ENCODE measurements at places on chromosomes 1 and 21.

GRCh38 chr1:207869859-207870258 is 41.1 kb downstream of the CD34 start:
- DNase-seq = no peak

DNA sequence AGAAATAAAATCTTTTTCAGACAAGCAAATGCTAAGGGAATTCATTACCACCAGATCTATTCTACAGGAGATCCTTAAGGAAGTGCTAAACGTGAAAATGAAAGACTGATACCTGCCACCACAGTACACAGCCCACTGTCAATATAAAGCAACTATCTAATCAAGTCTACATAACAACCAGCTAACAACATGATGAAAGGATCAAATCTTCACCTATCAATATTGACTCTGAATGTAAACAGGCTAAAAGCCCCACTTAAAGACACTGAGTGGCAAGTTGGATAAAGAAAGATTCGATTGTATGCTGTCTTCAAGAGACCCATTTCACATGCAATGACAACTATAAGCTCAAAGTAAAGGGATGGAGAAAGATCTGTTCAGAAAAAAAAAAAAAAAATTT is 492.4 kb downstream of the COL11A1 start:
- DNase-seq = peak; percentile 16

DNA sequence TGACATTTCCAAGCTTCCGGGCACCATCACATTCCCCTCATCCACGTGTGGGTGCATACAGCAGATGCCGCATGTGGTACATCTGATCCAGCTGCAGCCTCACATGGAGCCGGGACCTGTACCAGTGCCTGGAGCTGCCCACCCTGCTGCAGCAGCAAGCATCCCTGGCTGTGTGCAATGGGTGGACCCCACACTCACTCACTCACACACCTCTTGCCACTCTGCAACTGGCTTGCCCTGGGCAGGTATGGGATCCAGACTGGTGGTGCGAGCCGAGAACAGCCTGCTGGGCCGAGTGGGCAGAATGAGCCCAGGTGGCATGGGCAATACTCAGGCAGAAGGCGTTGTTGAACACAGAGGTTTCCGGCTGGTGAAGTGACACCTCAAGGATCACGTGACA is 75.0 kb downstream of the DPYD start:
- no peak for DNase-seq

- DNase-seq = no peak
These were observed 41.4 kb downstream of the TRIM62 start for GRCh38 chr1:33140153-33141149.

- DNase-seq = no peak
These were observed 124.5 kb downstream of the GLIS1 start for GRCh38 chr1:53614231-53615021.

DNA sequence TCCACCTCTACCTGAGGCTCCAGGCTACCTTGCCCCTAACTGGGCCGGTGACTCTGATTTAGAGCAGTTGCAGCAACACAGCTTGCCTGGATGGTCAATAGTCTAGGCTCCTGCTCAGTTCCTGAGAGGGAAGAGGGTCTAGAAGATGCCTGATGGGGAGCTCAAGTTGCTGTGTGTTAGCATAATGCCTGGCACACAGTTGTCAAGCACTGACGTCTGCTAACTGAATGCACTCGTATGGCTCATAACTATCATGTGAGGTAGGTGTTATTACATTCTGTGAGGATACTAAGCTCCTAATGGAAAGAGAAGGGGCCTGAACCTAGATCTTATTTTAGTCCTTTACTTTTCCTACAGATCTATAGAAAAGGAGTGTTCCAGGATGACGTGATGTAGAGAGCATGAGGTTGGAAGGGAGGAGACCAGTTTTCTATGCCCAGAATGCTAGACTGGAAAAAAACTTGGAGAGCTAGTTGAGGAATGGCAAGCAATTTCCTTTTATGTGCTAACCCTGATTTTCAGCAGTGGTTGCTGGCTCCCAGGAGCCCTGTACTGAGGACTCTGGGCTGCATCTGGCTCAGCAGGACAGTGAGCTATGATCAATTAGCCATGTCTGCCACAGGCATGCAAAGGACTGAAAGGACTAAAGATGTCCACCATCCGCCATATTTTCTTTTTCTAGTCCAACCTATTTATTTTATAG is 30.0 kb downstream of the FAM78B start:
- DNase-seq = no peak

DNA sequence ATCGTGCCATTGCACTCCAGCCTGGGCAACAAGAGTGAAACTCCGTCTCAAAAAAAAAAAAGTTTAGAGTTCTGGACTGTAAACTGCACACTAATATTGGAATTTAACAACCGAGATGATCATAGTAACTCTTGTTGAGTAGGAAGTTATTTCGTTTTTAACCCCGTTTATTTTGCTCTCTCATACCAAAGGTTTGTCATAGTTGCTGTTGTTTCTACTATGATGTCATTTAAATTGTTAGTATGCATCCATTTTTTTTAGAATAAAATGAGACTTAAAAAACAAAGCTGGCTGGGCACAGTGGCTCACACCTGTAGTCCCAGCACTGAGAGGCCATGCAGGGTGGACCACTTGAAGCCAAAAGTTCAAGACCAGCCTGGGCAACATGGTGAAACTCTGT is 49.3 kb downstream of the DOP1B start:
- DNase-seq = no peak

- DNase-seq = no peak
These were observed 111.7 kb downstream of the EPHB2 start for GRCh38 chr1:22822371-22822770.

DNA sequence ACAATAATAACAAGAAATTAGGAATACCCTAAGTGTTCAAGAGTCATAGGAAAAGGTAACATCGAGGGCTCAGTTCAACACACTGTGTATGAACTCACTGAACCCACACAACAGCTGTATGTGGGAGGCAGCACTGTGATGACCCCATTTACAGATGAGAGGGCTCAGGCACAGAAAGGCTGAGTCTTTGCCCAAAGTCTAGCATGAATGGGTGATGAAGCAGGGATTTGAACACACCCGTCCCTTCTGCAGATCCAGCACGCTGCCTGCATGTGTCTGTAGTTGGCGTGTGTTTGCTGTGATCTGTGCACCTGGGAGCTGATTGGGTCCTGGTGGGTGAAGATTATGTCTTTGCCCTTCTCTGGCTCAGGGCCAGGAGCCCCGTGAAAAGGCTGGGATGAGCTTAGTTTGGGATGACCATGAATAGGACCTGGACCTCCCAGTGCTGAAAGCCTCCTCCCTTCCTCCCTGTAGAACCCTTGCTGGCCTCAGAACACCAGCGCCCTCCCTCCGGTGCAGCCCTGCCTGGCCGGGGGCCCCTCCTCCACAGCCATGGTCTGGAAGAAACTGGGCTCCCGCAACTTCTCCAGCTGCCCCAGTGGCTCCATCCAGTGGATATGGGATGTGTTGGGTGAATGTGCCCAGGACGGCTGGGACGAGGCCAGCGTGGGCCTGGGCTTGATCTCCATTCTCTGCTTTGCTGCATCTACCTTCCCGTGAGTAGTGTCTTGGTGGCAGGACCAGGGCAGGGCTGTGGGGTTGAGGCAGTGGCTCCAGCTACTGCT is 5.2 kb downstream of the SLC66A1 start:
- no peak for DNase-seq

DNA sequence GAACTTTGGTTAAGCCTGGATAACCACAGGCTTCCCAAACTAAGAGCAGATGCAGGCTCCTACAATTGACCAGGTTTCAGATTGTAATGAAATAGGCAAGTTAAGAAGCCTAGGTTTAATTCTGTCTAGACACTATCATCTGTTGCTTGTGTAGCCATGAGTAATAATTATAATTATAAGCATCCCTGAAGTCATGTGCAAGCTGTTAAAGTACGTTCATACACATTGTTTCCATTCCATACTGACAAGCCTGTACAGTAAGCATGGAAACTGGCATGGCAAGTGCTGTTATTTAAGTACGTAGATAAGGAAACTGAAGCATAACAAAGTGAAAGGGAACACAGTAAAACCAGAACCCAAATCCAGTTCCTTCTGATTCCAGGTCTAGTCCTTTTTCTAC is 557.2 kb upstream of the BEND5 start:
- no peak for DNase-seq

DNA sequence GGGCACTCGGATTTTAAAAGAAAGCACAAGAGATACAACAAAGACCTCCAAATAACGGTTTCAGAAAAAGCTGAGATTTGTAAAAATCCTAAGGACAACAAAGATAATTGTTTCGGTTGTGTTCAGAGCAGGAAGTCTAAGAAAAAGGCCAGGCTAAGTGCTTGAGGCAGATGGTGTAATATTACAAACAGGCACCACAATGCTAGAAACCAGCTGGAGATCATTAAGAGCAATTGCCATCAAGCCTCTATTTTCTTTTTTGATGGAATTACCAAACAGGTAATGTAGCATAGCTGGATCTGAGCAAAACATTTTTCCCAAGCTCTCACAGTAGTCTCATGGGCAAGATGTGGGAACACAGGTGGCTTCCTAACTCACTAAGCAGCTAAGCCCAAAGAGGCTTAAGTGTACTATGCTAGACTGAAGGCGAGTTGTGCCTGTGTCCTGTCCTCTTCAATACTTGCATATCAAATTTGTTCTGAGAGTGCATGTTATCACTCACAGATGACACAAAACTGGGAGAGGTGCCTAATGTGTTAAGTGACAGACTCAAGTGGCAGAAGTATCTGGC is 161.6 kb downstream of the GLUL start:
- peak; percentile 70 for DNase-seq

- DNase-seq = peak; percentile 84
These were observed 7.4 kb downstream of the SOX13 start for GRCh38 chr1:204080163-204080903.

GRCh38 chr1:11729498-11730428 is 6.2 kb upstream of the AGTRAP start:
- DNase-seq = no peak

DNA sequence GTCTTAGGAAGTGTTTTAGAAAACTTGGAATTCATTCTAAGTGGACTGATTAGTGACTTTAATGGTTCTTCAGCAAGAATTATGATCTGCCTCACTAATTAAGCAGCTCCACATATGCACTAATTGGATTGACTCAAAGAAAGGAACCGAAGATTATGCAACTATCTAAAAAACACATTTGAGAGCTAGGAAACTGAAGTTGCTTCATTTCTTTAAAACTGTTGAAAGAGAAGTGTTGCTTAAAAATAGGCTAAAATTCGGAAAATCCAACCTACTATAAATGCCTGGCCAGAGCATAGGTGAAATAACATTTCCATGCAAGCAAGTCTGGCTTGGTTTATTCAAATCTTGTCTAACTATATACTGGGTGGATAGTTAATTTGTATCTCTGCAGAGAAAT is 502.9 kb upstream of the ZRANB2 start:
- no peak for DNase-seq

DNA sequence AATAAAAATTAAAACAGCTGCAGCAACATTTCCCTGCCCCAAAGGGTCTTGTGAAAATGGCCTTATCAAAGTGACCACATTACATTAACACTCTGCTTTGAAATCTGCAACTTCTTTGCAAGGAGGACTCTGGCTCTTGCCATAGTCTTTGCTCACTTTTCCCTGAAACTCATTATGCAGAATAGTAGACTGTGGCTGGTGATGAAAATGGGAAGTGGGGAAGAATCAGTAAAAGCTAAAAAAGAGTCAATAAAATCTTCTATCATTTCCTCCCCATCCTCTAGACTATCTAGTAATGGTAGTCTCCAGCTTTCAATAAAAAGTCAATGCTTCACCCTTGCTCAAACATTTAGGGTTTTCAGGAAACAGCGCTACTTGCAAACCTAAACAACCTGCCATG is 18.6 kb upstream of the NUP133 start:
- no peak for DNase-seq

DNA sequence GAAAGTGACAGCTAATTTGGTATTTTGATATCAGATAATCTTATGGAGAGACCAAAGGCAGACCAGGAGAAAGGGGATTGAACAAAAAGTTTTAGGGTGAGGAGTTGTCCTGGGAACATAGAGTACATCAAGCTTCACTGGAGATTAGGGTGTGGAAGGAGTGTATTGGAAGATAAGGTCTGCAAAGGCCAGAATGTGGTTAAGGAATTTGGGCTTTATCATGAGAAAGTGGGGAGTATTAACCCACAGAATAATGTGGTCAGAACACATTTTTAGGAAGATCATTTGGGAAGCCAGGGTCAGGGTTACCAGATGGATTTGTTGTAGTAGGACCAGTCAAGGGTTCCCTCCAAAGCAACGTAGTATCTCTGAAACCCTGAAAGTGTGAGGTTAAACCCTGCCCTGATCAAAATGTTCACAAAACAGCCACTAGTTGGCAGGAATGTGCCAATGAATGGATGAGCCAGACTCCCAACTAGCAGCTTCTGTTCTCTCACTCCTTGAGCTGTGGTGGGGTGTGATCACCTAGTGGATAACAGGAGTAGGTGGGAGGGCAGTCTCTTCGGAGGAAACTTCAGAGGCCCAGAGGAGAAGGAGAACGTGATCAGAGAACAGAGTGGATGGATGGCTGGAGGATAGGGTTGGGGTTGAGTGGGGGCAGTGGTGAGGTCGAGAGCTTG is 35.8 kb downstream of the SLC2A1 start:
- peak; percentile 87 for DNase-seq

DNA sequence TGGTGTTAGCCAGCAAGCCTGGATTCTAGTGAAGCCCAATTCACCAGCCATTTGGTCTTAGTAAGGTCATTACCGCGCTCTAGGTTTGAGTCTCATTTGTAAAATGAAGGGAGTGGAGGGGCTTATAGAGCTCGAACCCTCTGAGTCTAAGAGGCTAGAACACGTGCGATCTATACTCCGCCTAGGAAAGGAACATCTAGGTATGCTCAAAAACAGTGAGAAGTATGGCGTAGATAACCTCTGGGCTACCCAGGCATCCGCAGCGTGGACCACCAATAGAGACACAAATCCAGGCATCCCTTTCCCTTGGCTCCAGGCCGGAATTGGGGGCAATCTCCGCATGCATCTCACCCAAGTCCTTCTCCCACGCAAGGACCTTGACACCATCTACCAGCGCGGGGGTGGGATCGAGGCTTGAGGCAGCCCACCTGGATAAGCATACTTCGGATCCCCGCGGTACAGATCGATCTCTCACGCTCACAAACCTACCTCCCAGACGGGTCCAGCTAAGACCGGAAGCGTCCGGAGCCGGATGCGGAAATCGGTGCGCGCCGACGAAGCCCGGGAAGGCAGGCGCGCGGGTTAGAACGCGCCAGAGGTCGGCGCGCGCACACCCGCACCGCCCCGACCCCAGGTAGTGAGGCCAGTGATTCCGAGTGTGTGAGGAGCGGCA is at the start of gene METTL25B:
Gene METTL25B (plus strand): TSS at position 544 of the 673 bp plus-strand sequence. CDS start 636 bp downstream, outside the sequence.
- DNase-seq = peak; percentile 95

GRCh38 chr1:158122833-158123388 is 57.8 kb upstream of the CD1D start:
- no peak for DNase-seq

- no peak for DNase-seq
These were observed 3.8 kb downstream of the PTAFR start for GRCh38 chr1:28172713-28173150.
